ENCODE measurements at places on chromosomes 5 and 9.

- no peak for DNase-seq
These were observed 332 bp downstream of the SGCD start for GRCh38 chr5:156327296-156327695.

- no peak for DNase-seq
These were observed 65.3 kb downstream of the CWC27 start for GRCh38 chr5:64834037-64834436.

- DNase-seq, result no peak
These were observed 103.5 kb downstream of the NPR3 start for GRCh38 chr5:32814620-32815019.

DNA sequence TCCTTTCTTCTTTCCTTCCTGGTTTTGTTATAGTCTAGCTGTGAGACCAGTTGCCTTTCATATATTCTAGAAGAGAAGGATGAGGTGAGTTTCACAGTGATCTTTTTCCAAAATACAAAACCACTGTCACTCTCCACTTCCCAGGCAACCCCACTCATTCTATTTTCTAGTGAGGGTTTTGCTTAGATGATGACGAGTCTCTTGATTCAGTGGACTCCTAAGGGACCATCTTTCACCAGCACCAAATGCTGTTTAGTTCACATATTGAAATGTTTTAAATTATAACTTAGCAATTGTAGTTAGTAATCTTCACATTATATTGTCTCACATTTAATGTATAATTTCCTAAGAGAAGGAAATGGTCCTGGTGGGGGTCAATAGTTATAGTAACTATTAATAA lies 25.2 kb downstream of the PIK3R1 start:
- DNase-seq, result no peak

- no peak for DNase-seq
These were observed 2.6 kb downstream of the AJM1 start for GRCh38 chr9:136844761-136845464.

DNA sequence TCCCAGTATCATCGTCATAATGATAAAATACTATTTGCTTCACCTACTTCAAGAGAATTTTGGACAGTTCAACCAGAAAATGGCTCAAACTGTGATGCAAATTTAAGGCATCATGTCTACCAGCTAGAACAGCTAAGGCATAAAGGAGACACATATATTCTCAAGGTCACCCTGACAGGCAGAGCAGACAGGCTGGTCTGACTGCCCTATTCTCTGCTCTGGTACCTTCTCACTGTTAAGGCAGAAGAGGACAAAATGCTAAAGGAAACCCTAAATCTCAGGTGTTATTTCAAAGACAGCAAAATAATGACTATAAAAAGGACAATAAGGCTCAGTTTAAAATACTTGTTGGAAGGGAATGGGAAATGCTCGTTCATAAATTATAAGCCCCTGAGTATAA lies 87.2 kb downstream of the MRPS27 start:
- DNase-seq, result no peak

DNA sequence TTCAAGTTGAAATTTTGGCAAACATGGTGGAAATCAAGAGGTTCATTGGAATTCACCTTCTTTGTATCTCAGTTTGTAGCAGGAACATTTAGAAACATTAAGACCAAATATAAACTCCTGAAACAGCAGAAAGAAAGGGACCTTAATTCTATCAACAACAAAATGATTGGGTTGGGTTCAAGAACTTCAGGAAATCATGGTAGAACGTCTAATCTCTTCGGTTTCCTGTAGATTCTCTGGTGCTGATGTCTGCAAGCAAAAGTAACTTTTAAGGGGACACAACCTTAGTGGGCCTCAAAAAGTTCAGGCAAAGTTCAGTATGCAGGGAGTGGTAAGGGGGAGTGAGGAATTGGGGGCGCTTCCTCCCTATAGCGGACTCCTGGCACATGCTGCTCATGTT lies 3.4 kb downstream of the IL33 start:
- no peak for DNase-seq

- no peak for DNase-seq
These were observed 82.2 kb downstream of the NRG2 start for GRCh38 chr5:139960723-139961383.

GRCh38 chr9:73684601-73685000 lies 532.9 kb downstream of the ANXA1 start:
- DNase-seq, result no peak

GRCh38 chr5:37514946-37515345 lies 135.8 kb downstream of the WDR70 start:
- DNase-seq, result no peak

- no peak for DNase-seq
These were observed 26.6 kb downstream of the GRAMD2B start for GRCh38 chr5:126449751-126450271.

DNA sequence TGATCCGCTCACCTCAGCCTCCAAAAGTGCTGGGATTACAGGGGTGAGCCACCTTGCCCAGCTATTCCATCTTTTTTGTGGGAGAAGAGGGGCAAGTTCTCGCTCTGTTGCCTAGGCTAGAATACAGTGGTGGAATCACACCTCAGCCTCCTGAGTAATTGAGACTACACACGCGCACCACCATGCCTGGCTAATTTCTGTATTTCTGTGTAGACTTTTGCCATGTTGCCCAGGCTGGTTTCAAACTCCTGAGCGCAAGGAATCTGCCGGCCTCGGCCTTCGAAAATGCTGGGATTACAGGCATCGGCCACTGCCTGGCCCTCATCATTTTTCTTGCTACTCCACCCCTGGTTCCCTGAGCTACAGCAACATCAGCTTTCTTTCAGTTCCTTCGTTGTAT lies 2.8 kb upstream of the NOL6 start:
- DNase-seq, result no peak

DNA sequence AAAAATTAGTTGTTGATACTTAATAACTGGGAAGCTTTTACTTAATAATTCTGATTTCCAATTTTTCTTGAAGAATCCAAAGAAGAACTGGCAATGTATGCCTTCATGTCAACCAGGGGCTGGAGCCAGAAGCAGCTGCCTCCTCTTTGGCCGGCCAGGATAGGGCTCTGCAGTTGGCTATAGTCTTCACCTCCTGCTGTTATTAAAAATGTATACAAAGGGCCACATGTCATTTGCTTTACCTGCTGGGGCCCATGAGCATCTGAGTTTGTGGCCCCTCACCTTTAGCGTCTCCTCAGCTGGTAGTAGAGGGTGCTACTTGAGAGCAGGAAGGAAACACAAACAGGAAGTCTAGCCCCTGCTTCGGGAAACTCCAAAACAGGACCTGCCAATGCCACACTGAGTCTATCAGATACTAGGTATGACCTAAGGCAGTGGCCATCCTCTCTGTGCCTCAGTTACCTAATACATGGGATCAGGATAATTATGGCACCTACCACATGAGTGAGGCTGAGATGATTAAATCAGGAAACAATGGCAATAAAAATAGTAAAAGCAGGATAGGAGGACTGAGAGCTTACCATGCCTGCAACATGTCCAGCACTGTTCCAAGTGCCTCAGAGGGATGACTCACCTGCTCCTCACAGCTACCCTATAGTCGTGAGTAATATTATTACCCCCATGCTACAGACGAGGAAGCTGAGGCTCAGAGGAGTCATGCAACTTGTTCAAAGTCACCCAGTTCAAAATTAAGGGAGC lies 21.3 kb downstream of the CCDC69 start:
- DNase-seq, result no peak

- no peak for DNase-seq
These were observed 129.1 kb upstream of the FBN2 start for GRCh38 chr5:128667152-128667551.

DNA sequence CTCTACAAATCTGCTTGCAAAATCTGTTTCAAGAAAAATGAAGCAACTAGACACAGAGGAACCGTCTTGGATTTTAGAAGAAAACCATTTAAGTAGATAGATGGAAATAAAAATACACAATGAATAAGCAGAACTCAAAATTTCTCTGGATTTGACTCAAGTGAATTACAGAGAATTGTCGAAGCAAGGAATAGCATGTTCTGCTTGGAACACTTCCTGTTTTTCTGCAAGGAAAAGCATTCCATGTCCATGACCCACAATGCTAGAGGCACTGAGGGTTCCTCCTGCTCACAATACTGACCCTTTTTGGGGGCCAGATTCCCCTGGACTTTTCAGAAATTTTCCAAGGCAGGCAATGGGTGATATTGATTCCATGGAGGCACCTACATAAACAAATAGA lies 29.8 kb downstream of the PRUNE2 start:
- no peak for DNase-seq

DNA sequence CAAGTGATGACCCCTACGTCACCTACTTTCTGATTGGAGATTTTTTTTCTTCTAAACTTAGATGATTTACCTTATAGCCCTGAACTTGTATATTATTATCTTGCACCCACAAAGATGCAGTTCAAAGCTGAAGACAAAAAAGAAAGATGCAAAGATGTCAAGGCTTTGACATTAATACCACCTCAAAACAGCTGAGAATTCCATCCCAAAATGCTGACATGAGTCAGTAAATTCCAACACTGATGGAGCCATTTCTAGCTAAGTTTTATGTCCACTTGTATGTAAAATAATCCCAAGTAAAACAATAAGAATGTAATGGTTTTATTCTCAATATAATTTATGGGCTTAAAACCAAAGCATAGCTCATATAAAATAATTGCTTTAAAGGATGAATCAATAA lies 91.5 kb upstream of the CDH9 start:
- DNase-seq, result no peak

- no peak for DNase-seq
These were observed 21.8 kb upstream of the CEP72 start for GRCh38 chr5:590346-590745.

- no peak for DNase-seq
These were observed 6.3 kb downstream of the TNIP1 start for GRCh38 chr5:151074557-151074956.

DNA sequence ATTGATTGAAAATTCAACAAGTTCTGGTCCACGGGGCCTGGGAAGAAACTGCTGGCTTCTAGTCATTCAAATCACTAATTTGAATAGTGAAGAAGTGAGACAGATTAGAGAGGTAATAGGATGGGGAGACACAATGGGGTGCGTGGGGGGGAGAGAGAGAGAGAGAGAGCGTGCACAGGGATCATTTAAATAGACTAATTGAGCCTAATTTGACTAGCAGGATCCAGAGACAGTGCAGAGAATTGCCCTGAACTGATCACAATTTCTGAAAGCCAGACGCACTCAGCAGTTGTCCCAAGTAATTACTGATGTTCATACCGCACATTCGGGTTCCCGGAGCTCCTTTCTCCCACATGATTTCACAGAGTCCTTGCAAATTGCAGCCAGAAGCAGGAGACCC lies 50.3 kb upstream of the C5orf58 start:
- no peak for DNase-seq

- DNase-seq, result no peak
These were observed 336.8 kb upstream of the SLC30A5 start for GRCh38 chr5:68757006-68757405.

- DNase-seq, result no peak
These were observed 147.1 kb downstream of the ZNF608 start for GRCh38 chr5:124599028-124599973.

GRCh38 chr5:180394031-180394636 lies 41.0 kb upstream of the GFPT2 start:
- no peak for DNase-seq

GRCh38 chr5:51657340-51658240 lies 274.3 kb downstream of the ISL1 start:
- no peak for DNase-seq

DNA sequence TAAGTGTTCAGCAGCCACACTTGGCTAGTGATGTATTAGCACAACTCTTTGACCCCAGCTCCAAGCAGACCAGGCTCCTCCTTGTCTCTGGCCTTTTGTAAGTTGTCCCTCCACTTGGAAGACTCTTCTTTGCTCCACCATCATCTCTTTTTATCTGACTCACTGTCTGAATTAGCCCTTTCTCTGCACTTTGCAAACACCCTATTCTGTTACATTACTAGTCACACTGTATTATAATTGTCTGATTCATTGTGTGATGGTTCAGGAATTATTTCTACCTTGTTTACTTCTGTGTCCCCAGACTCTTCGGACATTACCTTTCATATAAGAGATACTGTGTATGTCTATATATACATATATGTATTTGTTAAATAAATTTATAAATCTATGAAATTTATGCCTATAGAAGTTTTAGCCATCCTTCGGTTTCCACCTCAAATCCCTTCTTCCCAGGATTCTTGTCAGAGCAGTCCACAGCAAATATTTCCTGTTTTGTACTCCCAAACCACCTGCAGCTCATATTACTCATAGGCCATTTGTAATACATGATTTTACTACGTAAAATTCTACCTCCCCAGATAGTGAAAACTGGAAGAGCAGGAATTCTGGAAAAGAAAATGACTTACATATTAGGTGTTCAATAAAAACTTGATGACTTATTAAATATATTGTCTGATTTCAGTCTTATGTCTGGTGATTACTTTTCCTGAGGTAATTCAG lies 69.0 kb downstream of the MTAP start:
- no peak for DNase-seq

DNA sequence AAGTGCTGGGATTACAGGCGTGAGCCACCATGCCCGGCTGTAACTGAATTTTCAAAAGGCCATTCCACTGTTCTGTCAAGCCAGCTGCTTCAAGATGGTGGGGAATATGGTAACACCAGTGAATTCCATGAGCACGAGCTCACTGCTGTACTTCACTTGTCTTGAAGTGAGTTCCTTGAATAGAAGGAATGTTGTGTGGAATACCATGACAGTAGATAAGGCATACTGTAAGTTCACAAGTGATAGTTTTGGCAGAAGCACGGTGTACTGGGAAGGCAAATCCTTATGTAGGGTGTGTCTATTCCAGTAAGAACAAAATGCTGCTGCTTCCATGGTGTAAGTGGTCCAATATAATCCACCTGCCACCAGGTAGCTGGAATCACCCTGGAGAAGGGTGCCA lies 6.6 kb upstream of the PRXL2C start:
- no peak for DNase-seq

GRCh38 chr5:160619381-160619780 lies 197.7 kb downstream of the PTTG1 start:
- no peak for DNase-seq

GRCh38 chr5:77391240-77391765 lies 100.8 kb downstream of the WDR41 start:
- DNase-seq, result no peak

- DNase-seq, result no peak
These were observed 178.5 kb downstream of the GABBR2 start for GRCh38 chr9:98530275-98530674.

DNA sequence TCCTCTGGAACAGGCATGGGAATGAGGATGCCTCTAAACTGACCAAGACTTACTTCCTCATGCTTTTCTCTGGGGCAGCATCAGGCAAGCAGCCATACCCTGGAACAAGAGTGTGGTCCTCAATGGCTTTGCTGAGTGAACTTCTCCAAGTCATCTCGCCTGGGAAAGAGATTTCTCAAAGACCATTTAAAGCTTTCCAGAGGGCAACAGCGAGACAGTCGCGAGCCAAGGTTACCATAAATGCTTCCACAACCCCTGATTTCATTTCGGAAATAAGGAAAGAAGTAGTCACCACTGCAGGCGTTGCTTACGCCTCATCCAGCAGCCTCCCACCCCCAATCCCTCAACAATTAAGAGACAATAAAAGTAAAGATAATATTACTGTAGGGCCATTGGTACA lies 1.1 kb upstream of the SNCAIP start:
- DNase-seq, result no peak
